NCI-H1417 treated with DMSO at 0.1 percent for 48 hours (cell line): ENCODE measurements at places on chromosomes 12 and 14.

- DNase-seq = no peak
Measured at GRCh38 chr14:104576232-104576969, 3.2 kb upstream of the C14orf180 start.

GRCh38 chr12:52699373-52699772, 4.0 kb downstream of the KRT77 start:
- DNase-seq = no peak

DNA sequence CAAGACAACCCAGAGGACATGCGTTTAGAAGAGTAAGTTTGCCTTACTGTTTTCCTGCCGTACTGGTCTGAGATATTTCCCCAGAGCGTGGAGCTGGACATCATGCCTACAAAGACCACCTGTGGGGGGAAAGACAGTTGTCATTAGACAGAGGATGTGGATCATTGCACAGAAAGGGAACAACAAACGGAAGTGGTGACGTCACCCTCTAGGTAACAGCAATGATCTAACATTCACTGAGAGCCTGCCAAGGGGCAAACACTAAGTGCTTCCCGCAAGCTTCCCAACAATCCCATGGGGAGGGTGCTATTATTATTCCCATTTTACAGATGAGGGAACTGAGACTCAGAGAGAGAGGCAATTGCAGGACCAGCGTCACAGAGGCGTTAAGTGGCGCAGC, 48.5 kb downstream of the SVOP start:
- DNase-seq = no peak

DNA sequence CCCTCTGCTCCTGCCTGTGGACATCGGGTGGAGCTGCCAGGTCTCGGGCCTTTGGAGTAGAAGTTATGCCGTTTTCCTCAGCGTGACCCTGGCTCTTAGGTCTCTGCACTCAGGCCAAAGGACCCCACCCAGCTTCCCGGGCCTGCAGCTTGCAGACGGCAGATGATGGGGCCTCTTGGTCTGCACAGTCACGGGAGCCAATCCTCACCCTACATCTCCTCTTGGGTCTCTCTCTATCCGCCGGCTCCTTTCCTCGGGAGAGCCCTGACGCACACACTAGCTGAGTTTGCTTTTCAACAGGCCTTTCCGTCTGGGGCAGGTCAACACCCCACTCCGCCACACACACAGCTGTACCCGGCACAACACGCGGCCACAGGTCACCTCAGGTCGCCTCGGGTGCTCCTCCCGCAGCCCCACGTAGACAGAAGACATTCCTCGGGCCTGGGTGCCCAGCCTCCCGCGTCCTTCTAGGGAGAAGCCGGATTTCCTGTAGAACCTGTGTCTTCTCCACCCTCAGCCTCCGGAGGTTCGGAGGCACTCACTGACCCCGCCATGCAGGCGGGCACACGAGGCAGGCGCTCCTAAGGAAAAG, 9.9 kb downstream of the GALNT9 start:
- DNase-seq = no peak

DNA sequence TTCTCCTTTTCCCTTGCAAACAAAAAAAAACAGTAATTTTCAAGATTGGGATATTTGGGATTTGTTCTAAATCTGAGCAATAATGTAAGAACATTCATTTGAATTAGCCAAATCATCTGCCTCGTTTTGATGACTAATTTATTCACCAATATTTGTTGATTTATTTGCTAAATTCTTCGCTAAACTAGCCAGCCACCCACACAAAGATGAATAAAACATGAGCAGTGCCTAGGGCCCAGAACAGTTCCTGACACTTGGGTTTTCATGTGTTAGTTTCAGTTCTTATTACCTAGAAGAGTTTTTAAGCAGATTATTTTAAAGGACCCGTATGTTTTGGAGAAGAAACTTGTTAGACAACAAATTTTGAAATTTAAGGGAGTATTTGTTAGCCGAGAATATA, 1.4 kb downstream of the ETNK1 start:
- DNase-seq = no peak

DNA sequence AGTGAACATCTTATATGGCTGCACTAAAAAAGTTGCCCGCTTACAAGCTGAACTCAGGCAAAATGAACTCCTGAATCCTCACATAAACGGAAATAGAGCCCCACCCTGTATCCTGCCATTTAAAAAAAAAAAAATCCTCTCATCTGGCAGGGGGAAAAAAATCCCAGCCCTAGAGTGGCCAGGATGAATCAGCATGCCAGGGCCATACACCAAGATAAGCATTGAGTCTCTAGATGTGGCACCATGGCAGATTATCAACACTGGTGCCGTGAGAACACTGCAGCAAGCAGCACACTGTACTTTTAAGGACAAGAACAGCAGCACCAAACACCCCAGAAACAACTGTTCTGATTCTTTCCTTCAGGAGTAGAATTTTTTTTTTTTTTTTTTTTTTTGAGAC, 65.5 kb downstream of the RASSF3 start:
- no peak for DNase-seq

- no peak for DNase-seq
Measured at GRCh38 chr12:108235197-108235984, 103.7 kb downstream of the CMKLR1 start.

- no peak for DNase-seq
Measured at GRCh38 chr12:120652656-120653435, 12.4 kb downstream of the CABP1 start.

- DNase-seq = no peak
Measured at GRCh38 chr14:90562652-90563051, 165.8 kb downstream of the CALM1 start.

DNA sequence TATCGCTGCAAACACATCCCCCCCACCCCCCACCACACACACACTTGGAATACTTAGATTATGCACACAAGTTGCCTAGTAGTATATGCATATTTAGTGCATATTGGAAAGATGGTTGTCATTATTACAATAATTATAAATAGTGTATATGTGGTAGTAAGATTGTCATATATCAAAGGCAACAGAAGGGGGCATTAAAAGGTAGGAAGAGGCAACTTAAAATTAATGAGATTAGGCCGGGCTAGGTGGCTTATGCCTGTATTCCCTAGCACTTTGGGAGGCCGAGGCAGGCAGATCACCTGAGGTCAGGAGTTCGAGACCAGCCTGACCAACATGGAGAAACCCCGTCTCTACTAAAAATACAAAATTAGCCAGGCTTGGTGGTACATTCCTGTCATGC, 52.1 kb downstream of the GSC start:
- DNase-seq = no peak

DNA sequence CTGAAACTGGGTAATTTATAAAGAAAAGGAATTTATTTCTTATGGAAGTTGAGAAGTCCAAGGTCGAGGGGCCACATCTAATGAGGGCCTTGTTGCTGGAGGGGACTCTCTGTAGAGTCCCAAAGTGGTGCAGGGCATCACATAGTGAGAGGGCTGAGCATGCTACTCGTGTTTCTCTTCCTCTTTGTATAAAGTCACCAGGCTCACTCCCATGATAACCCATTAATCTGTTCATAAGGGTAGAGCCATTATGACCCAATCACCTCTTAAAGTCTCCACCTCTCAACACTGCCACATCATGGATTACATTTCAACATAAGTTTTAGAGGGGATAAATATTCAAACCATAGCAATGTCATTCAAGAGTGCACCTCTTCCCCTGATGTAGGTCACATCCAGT, 79.1 kb upstream of the ATP2B1 start:
- DNase-seq = no peak

DNA sequence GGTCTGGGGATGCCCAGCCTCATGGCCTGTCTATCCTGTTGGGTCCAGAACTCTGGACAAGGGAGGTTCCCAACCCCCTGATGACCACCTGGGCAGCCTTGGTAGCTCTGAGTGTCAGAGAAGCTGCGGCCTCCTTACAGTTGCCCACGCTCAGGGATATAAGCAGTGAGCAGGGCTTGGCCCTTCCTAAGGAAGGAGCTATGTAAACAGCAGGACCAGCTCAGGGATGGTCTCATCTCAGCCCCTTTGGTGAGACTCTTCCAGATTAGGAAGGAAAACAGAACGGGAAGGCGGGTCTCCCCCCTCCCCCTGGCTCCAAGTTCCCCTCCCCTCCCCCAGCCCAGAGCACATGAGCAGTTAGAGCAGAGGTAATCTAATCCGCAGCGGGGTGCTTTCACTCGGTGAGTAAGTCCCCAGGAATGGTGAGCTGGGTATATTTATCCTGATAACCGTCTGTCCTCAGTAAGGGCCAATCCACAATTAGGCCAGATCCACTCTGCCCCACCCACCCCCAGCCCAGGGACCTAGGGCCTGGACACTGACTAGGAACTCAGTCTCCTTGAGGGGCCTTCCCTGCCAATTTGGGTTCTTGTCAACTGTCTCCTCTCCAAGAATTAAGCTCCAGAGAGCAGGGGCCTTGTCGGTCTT, 29.5 kb upstream of the RPLP0 start:
- DNase-seq = no peak

- DNase-seq = no peak
Measured at GRCh38 chr12:109725321-109726105, 11.9 kb downstream of the FAM222A start.

DNA sequence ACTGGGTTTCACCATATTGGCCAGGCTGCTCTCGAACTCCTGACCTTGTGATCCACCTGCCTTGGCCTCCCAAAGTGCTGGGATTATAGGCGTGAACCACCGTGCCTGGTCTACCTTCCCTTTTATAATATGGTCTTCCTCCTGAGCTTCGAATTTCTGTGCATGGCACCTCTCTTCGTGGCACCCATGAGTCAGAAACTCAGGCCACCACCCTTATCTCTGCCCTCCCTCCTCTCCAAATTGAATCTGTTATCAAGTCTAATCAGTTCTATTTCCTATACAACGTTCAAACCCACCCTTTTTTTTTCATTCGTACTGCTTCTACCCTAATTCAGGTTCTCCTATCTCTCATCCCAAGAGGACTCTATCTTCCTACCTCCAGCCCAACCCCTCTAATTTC, 5.0 kb upstream of the TINF2 start:
- no peak for DNase-seq

DNA sequence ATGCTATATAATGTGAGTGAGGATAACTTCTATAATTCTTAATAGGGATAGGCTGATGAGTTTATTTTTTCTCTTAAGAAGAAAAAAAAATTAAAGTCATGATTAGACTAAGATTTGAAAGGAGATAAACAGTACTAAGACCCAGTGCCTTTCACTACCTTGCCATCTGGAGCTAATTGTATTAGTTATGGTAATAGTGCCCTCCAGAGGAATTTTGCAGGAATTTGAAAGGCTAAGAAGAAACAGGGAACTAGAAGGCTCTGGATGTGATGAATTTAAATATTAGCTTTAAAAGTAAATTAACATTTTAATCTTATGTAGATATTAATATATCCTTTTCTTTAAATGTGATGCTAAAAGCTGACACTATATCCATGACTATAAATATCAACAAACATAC, 36.6 kb upstream of the PIK3C2G start:
- peak; percentile 63 for DNase-seq

- no peak for DNase-seq
Measured at GRCh38 chr12:117188121-117188665, 2.1 kb downstream of the FBXO21 start.

DNA sequence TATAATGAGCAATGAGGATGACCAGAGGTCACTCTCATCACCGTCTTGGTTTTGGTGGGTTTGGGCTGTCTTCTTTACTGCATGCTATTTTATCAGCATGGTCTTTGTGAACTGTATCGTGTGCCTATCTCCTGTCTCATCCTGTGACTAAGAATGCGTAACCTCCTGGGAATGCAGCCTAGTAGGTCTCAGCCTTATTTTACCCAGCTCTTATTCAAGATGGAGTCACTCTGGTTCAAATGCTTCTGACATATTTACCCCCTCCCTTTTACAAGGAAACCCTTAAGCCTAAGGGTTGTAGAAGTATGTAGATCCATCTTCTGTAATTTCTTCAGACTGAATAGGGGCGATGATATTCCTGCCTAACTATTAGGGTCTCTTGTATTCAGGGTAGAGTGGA, 8.4 kb downstream of the IFI27L1 start:
- DNase-seq = no peak

GRCh38 chr12:12719496-12719895, 2.3 kb downstream of the CDKN1B start:
- no peak for DNase-seq

DNA sequence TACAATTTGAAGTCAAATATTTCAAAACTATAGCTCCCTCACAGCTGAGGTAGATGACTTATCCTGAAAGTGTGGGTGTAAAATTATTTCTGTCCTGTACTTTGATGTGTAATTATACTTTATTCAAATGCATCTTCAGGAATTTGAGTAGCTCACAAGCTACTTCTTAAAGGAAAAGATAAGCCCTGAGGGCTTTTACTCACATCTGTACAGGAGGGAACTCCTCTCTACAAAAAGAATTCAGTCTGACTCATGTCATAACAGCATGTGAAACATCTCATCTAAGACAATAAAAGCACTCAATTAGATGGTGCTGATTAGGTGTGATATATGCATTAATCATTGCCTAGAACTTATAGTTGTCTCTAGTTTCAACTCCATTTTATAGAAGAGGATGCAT, 452.0 kb downstream of the PRKD1 start:
- DNase-seq = no peak

DNA sequence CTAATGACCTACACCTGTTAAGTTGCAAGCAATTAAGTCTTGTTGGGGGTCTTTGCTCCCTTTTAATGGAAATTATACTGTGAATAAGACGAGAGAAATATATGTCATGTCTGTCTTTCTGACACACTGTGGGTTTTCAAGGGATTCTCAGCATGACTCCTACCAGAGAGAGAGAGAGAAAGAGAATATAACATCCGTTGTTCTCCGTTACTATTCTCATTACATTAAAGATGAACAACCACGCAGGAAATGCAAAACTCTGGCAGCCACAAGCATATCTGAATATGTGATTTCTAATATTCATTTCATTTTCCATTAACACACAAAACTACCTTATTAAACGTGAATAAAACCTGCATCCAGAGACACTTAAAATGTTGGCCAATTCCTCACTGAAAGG, 67.3 kb upstream of the EGLN3 start:
- DNase-seq = no peak

GRCh38 chr14:90296641-90297040, 35.1 kb downstream of the NRDE2 start:
- DNase-seq = no peak

DNA sequence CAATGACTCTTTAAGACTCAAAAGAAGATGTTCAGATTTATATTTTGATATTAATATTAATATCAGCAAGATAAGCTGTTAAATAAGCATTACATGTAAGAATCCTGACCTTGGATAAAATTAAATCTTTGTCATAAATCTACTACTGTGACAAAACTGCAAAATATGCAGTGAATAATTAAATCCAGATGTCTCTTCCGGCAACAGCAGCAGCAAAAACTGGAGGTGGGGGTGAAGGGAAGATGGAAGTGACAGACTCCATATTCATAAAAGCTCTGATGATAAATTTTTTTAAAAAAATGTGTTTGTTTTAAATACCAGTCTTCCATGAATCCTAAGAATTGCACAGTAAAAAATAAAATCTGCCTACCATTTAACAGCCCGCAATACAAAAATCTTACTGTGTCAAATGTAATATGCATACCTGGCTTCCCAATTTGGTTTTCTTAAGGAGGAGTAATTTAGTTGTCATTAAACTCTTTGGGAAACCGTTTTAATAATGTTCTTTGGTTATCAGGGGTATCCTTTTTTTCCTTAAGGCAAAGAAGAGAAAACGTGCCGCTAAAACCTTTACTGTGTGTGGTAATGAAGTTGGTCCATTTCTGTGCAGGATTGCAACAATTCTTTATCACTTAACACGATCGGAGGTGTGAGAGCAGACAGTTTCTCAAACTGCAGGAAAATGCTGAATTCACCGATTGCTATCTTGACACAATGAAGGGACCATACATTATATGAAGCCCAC, 478.2 kb downstream of the DIO2 start:
- DNase-seq = no peak

GRCh38 chr14:66420251-66421006, 65.7 kb upstream of the CCDC196 start:
- no peak for DNase-seq

GRCh38 chr12:86496595-86496994, 240.4 kb upstream of the MGAT4C start:
- peak; percentile 94 for DNase-seq
